ENCODE measurements at places on chromosomes 4 and X. TPM values are rescaled to one million over a fixed set of nuclear protein-coding genes. Genes with fewer than 3 reads are reported as not detected.

GRCh38 chr4:39823191-39823590, 125.3 kb downstream of the UBE2K start:
- no peak for DNase-seq

The MAGEB1 gene
- total RNA-seq = not detected

DNA sequence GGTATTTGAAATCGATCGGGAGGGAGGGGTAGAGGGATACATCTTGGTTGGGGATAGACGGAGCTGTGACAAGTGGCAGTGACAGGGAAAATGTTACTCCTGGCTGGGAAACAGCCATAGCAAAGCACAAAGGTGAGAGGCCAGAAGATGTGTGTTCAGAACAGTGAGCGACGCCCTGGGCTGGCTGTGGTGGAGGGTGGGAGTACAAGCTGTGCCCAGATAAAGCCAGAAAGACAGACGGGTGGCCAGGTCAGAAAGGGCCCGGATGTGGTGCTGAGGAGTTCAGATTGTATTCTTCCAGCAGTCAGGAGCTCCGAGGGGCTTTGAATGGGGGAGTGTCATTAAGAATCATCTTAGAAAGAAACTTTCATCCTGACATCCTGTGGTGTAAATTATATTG, 27.9 kb downstream of the CCDC149 start:
- DNase-seq = no peak

GRCh38 chr4:16253127-16253960, 27.1 kb upstream of the TAPT1 start:
- peak; percentile 49 for DNase-seq

- no peak for DNase-seq
Measured at GRCh38 chr4:77193511-77194102, 36.6 kb downstream of the CCNG2 start.

- no peak for DNase-seq
Measured at GRCh38 chr4:14269824-14270223, 642.3 kb upstream of the BOD1L1 start.

The ZNF732 gene
- total RNA-seq = 0.79 TPM

GRCh38 chr4:98210281-98210680, 50.9 kb upstream of the RAP1GDS1 start:
- DNase-seq = no peak

GRCh38 chr4:74097631-74098426, 1.2 kb downstream of the CXCL2 start:
- DNase-seq = no peak

- no peak for DNase-seq
Measured at GRCh38 chr4:47744253-47744652, 93.6 kb downstream of the CORIN start.

The GPR173 gene
- 6.4 TPM for total RNA-seq
